Activated CD8-positive, alpha-beta T cell treated with anti-CD3 and anti-CD28 coated beads, Interleukin-2, amount 10 ng/mL, durations not matched to agents 7 days and 5 days (primary cell): ENCODE measurements at places on chromosomes 2 and 18. TPM values are rescaled to one million over a fixed set of nuclear protein-coding genes. Genes with fewer than 3 reads are reported as not detected.

The PAIP2B gene
- 1.3 TPM for total RNA-seq

DNA sequence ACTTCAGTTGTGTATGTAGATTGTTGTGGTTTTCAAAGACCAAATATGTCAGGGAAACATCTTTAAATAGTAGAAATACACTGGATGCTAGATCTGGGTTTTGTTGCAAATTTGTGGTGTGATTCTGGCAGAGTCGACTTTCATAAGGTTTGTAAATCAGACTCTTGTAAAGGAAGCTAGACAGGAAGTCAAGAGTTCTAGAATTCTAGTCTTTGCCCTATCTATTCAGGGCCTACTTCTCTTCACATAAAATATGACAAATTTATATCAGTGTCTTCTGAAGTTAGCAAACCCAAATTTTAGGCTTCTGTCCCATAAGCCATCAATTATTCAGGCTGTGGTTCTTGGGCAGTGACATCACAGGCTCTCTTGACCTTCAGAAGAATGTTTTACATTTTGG is 1579.2 kb upstream of the PIK3C3 start:
- no peak for DNase-seq

The PHOSPHO2 gene
- 4.2 TPM for total RNA-seq

The SAP130 gene
- 37.8 TPM for total RNA-seq

DNA sequence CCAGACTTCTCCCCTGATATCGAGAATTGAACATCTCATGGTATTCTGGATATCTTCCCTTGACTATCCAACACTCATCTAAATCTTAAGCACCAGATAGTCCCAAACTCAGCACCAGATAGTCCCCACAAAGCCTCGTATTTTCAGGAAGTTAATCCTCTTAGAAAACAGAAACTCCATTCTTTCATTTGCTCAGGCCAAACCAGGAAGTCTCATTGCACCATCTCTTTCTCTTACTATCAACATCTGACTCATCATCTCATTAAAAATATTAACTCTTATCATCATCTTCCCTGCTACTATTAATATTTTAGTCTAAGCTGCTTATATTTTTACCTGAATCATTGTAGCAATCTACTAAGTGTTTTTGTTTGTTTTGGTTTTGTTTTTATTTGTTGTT is 286.4 kb downstream of the GALNT13 start:
- no peak for DNase-seq

DNA sequence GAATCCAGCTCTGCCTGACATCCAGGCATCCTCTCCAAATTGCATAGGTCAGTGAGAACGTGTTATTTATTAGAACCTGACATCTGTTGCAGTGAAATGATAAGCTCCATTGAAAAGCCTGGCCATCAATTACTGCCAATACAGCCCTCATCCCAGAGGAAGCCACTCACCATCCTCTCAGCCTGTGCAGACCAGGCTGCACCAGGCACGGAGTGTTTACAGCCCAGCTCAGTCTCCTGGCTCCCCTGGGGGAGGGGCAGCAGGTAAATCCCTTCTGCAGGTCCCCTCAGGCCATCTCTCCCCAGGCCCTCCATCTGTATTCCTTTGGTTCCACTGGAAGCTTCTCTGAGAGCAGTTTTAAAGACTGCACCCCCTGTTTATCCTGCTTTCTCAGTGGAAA is 82.6 kb upstream of the FOSL2 start:
- DNase-seq: no peak

- DNase-seq: no peak
Measured at GRCh38 chr2:35714883-35715282, 640.7 kb upstream of the CRIM1 start.

The SIGLEC15 gene
- not detected for total RNA-seq

The ZNF516 gene
- total RNA-seq: 3.3 TPM

The ANKRD30BL gene
- not detected for total RNA-seq

DNA sequence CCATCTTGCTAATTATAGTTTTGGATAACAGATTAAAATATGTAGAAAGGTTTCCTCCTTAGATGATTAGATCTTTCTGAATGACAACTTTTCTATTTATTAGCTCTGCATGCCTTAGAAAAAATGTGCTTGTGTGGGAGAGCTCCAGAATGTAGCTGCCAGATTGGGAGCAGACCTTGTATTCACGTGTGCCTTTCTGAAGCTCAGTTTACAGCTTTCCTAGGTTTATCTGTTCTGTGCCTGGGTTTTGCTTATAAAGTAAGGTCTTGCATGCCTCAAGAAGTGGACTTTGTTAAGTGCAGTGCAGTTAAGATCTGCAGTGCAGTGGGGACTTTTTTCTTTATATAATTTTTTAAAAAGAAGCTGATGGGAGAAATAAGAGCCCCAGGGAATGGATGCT is 179.0 kb downstream of the DCC start:
- no peak for DNase-seq

DNA sequence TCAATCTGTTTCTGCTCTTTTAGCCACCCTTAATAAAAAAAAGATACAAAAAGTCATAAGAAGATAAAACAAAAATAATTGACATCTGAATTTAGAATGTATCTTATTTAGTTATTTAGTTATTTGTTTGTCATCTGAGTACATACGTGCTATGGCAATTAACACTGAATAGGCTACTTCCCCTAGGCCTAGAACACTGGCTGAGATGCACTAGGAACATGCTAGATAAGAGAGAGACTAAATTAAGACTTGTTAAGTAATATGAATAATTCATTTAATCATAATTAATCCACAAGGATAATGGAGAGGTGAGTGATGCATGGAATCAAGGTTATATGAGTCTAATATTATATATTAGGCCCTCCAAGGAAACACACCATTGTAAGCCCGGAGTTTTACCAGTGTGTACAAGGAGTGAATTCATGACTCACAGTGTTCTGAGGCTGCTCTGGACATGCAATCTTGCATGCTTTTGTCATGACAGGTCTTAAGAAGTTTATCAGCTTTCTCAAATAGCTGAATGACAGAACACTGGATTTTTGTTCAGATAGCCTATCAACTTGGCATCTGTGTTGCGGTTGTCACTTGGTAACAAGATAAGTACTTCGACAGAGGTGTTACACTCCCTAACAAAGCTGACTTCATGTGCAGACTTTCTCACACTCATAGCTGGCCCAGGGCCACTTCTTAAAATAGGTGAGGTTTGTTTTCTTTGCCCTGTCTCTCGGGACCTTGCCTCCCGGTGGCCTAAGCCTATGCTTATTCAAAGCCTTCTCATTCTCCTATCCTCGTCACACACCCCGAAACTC is 5.0 kb upstream of the SERPINB2 start:
- no peak for DNase-seq

- DNase-seq: no peak
Measured at GRCh38 chr2:214836568-214836967, 27.1 kb upstream of the BARD1 start.

GRCh38 chr2:157899125-157899839 is 23.2 kb upstream of the ACVR1 start:
- DNase-seq: peak; percentile 44

DNA sequence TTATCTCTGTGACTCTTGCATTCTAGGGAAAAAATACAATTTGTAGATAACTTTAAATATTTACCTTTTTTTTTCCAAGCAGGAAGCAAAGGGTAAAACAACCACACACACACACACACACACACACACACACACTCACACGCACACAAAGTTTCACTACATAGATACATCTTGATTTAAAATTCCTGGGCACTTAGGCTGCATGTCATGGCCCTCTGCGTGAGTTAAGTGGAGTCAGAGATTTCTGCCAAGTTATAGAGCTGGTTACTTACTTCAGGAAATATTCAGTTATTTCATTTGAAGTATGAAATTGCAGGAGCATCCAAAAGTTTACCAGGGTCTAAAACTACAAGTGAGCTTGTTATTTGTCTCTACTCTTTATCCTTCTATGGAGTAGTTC is 612.0 kb downstream of the IRS1 start:
- no peak for DNase-seq

DNA sequence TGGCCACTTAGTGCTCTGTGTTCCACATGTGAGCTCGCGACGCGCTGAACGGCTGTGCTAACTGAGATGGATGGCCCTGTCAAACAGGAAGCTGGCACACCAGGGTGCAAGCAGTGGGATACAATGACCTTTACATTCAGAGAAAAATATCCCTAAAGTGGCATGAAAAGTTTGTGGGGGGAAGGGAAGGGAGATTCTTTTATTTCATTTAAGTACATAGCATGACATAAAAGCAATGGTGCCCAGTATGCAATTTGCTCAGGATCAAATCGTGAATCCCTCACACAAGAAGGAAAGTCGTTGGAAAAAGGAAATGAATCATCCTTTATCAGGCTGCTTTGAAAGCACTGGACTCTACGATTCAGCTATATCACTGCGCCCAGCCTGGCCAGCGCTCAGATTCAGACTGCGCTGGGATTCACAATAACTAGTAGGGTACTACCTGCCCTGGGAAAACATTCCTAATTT is 26.0 kb downstream of the SATB2 start:
- no peak for DNase-seq

DNA sequence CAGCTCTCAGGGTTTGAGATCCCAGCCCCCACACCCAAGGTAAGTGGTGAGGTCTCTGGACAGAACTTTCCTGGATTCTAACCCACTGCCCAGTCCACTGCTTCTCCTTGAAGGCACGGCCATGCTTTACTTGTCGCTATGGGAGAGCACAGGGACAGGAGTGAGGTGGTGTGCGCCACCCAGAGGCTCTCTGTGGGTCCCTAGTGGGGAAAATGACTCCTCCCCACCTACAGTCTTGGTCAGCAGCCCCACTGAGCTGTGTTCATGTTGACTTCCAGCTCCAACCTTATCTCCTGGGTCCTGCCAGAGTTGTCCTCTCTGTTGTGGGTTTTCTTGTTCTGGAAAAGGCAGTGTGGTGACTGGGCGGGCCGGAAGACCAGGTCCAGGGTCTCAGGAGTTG is 11.1 kb downstream of the TET3 start:
- DNase-seq: no peak

The GPR155 gene
- 19.8 TPM for total RNA-seq

GRCh38 chr2:189037518-189037917 is 63.3 kb downstream of the COL3A1 start:
- no peak for DNase-seq

The C1QL2 gene
- total RNA-seq: not detected

DNA sequence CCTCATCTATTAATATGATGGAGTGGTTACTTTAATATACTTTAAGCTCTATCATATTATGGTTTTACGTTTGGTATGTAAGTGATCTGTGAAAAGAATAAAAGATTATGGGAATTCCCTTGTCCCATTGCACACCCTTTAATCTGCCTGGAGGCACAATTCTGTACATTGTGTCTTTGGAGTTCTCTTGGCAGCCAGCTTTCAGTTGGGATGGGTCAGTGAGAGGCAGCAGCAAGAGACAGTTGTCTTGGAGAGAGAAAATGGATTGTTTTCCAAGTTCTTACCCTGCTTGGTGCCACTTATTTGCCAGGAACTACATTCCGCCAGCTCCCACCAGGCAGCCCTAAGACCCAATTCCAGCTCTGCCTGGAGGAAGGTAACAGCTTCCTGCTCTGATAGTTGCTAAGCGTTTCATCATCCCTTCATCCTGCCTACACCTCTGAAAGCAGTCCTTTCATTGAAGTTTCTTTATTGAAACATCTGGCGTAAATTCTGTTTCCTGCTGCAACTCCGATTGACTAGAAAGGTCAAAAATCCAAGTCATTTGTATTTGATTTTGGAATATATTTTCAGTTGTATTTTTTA is 365.2 kb downstream of the AKAIN1 start:
- no peak for DNase-seq

- DNase-seq: no peak
Measured at GRCh38 chr18:24538414-24539264, 78.2 kb downstream of the HRH4 start.

- DNase-seq: no peak
Measured at GRCh38 chr2:215104226-215104625, 34.2 kb downstream of the ABCA12 start.

GRCh38 chr2:220394433-220394832 is 767.0 kb downstream of the SLC4A3 start:
- no peak for DNase-seq

The PPP4R3B gene
- total RNA-seq: 67.6 TPM

DNA sequence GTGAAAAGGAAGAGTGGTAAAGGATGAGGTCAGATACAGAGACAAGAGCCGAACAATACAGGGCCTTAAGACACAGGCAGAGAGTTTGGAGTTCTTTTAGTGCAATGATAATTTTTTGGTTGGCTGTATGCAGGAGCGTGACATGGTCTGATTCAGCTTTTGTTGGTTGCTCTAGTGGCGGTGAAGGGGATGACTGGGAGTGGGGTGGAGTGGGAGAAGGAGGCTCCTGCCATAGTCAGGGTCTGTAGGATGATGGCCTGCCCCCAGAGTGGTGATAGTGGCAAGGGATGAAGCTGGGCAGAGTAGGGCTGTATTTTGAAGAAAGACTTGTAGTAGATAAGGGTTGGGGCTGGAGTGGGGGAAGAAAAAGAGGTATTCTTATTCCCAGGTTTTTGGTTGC is 306.6 kb upstream of the VWC2L start:
- no peak for DNase-seq

- no peak for DNase-seq
Measured at GRCh38 chr2:47891369-47892337, 14.6 kb downstream of the FBXO11 start.

- no peak for DNase-seq
Measured at GRCh38 chr2:81675641-81676040, 1371.1 kb upstream of the LRRTM1 start.

The TEX44 gene
- not detected for total RNA-seq

The L3MBTL4 gene
- not detected for total RNA-seq

- no peak for DNase-seq
Measured at GRCh38 chr2:53490659-53491058, 276.9 kb upstream of the CHAC2 start.

DNA sequence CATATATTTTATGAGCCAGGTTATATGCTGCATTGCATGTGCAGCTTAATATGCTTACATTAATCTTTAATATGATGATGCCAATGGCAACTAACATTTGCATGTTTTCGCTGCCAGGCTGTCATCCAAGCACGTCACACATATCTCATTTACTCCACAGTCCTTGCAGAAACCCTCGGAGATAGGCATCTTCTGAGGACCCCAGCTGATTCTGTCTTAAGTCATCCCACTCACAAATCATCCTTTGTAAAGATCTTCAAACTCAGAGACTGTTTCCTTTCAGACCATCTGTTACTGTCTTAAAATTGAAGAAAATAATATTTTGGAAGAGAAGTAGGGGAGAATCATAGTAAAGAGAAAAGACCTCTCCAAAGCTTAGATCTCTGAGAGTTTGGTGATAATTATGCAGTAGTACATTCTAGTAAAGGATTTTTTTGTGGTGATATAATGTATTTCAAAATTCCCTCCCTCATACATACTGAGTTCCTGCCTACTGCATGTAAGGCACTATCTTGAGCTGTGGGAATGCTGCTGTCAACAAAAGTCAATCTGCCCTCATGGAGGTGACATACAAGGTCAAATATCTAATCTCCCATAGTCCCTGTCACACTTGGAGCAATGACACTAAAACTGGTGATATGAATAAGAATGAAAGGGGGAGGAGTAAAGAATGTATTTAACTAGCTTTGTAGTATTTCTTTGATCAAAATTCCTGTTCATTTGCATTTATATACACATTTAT is 11.0 kb downstream of the ITGA4 start:
- DNase-seq: no peak

- DNase-seq: no peak
Measured at GRCh38 chr2:128783193-128783671, 464.6 kb upstream of the HS6ST1 start.
